ENCODE measurements at places on chromosomes 11 and 22.

- DNase-seq: no peak
Measured at GRCh38 chr11:72643547-72643946, 30.7 kb downstream of the PDE2A start.

DNA sequence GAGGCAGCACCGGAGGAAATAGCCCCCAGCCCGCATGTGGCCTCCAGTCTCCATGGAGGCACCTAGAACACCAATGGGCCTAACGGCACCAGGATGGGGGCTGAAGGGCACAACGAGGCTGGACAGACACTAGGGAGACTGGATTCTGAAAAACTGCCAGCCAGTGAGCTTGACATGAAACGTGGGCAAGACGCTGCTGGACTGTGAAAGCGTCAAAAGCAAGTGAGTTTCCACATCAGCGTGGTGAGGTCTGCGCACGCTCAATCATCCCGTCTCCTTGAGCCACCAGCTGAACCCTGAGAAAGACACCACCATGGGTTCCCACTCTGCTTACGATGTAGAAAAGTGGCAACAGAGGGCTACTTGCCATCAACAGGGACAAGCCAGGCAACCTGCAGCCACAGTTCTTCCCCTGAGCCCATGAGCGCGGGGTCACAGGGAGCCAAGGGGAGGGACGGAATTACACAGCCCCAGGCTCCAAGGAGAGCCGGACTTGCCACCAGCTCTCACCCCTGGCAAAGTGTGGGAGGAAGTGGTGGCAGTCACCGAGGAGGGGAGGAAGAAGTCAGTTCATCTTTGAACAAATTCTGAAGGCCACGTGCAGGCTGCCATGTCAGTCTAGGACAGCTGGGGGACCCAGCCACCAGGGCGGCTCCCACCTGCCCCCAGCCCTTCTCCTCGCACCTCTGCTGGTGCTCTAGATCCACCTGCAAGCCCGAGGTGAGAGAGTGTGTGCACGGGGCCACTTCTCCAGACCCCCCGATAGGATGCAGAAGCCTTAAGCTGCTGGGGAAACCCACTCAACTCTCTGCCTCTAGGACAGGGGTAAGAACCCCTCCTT lies 131.1 kb downstream of the MPPED1 start:
- DNase-seq: no peak

DNA sequence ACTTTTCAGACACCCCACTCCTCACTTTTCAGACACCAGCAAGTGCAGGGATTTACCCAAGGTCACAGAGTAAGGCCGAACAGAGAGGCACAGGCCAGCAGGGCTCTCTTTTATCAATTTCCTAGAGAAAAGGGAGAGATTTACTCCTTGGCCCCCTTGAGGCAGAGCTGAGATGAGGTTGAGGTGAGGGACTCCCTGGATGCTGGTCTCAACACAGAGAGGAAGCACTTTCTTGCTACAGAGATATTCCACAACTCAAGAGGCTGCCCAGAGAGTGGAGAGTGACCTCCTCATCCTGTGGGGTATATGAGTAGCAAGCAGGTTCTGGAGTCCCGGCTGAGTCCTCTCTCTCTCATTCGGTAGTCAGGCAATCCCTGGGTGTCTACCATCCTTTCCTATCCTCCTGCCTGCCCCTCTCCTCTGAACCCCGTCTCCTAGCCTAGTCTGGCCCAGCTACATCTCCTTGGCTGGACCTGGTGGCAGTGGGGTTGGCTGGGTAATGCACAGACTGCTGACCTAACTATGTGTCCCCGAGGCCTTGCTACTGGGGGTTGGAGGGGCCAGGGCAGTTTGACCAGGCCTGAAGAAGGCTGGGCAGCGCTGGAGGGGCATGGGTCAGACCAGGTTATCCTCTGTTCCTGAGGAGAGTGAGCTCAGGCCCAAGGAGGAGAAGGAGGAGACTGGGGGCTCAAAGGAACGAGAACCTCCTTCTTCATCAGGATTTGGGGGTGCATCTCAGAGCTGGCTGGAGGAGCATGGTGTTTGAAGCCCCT lies 1.8 kb upstream of the ARHGEF17 start:
- no peak for DNase-seq

DNA sequence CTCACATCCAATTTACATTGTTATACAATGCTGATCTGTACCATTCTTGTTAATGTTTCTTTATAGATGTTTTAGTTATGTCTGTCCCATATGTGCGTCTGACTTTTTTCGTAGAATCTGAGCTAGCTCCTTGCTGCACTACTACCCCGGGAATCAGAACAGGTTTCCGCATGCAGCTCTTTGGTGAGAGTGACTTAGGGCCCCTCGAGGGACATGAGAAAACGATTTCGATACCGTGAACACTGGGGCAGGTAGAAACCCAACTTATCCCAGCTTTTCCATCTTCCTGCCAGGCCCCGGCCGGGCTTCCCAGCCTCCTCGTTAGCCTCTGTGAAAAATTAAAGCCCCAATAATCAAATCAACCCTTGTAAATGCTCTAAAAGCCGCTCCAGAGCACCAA lies 23.4 kb upstream of the PKNOX2 start:
- DNase-seq: peak; percentile 18

DNA sequence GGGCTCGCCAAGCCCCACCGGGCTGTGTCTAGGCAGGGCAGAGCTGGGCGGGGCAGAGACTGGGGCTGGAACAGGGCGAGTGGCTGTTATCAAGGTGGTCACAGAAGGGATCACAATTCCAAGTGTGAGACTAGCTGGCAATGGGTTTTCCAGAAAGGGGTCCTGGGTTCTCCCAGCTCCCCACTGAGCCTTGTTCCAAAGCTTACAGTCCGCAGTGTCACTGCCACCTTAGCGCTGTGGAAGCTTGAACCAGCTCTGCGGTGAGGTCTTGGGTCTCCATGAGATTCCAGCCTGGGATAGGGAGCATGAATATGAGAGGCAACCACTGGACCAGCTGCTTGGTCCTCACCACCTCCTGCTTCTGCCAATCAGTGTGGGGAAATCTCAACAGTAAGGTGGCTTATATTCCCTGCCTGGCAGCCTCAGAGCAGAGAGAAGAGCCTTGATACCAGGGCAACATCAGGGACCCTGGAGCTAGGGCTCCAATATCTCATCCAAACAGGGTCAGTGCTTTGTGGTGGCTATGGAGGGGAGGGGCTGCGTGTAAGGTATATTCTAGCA lies 831 bp downstream of the CD44 start:
- no peak for DNase-seq

DNA sequence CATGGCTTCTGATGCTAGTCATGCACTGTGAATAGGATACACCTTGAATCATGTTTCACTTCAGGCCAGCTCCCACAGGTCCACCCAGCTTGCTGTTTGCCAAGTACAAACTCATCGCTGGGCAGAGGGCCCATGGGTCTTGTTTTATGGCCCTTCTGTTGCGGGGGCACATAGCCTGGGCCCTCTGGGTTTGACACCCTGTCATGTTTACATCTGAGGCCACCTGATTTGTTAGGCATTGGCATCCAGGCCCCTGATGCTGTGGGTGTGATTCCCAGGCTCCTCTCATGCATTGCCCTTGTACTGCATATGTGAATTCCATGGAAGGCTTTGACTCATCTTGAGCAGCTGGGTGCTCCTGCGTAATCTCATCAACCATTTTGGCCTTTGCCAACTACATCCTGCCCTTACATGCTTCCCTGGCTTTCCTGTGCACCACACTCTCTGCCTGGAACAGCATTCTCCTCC lies 32.6 kb downstream of the PPFIBP2 start:
- no peak for DNase-seq

- DNase-seq: no peak
Measured at GRCh38 chr22:23072911-23073491, 2.7 kb downstream of the GNAZ start.

- DNase-seq: no peak
Measured at GRCh38 chr22:43228863-43229262, 41.9 kb upstream of the TTLL12 start.

- peak; percentile 78 for DNase-seq
Measured at GRCh38 chr11:119149018-119149785, at the start of gene ABCG4. Gene ABCG4, plus strand, starts transcription at chr11:119149052. Its CDS starts 914 bp downstream, at chr11:119149966.

GRCh38 chr11:46600194-46600960 lies 6.6 kb upstream of the AMBRA1 start:
- no peak for DNase-seq

DNA sequence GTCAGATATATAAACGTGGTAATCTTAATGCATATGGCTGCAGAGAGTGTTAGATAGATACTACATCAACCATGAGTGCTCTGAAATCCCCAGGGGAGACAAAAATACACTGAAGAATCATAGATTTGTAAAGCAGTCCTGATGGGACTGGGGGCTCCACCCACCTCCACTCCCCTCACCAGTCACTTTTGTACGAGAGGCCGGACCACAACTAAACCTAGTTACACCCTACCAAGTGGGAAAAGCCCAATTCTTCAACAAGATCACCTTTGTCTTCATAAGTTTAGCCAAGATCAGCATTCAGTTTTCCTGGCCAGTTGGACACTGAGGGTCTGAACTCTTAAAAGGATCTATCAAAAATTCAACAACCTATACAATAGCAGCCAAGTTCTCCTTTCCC lies 1.5 kb downstream of the SF1 start:
- DNase-seq: no peak

GRCh38 chr11:23314162-23314561 lies 453.9 kb upstream of the CCDC179 start:
- no peak for DNase-seq

DNA sequence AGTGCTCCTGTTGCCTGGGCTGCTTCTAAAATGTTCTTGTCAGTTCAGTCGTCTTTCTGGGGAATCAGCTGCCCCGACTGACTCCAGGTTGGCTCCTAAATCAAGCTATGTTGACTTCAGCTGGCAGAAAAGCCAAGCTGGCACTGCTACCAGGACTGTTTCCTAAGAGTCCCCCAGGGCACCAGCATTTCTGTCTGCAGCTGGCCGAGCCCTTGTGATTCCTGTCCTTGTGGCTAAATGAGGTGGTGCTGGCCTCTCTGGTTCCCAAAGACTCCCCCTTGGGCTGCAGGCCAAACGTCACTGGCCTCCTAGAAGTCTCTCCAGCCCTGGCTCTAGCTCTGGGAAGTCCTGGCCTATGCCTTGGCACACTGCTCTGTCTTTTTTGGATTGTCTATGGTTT lies 31.1 kb downstream of the GRAMD1B start:
- DNase-seq: no peak

DNA sequence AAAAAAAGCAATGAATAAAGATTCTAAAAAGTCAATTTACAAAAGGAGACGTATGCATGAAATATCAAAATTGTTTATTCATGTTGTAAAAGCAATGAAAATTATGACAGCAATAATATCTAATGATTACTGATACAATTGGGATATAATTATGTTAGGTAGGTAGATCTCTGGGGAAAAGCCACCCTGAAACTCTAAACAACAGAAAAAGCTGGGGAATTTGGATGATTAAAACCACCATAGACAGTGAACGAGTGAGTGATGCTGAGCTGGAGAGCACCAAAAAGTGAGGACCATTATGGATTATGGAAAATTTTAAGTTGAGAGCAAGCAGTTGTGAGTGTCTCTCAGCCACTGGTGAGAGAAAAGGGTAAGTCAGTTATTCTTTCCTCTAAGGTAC lies at the start of gene OR10G8:
OR10G8 (plus strand) TSS at position 301 of the 400 bp plus-strand sequence. CDS start 2,825 bp downstream, outside the sequence.
- DNase-seq: no peak

DNA sequence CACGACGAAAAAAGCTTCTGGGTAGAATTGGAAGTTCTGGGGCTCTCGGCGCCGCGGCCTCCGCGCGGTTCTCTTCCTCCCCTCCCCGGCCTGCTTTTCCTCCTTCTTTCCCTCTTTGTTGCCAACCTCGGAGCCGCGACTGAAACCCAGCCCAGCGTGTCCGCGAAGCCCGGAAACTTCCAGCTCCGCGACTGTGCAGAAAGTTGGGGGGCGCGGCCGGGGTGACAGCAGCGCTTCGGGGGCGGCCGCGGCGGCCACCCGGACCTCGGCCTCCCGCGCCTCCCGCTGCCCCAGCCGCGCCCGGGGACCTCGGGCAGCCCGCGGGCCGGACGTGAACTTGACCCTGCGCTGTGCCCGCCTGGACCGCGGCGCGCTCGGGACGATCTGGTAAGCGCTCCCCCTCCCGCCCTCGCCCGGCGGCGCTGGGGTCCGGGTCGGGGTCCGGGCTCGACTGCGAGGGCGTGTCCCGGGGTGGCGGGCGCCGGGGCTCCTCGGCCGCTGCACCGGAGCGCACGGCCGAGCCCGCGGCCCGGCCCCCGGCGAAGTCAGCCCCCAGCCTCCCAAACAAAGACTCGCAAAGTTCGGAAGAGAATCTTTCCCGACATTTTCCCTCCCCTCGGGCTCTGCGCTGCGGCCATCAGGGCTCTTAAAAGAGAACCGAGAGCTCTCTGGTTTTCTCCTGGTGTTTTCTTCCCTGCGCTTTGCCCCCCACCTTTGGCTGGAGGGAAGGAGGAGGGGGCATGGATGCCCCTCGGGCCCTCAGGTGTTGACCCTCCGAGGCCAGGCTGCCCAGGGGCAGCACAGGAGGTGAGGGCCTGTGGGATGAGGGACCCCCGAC lies 67.9 kb upstream of the WNT7B start:
- DNase-seq: peak; percentile 41

GRCh38 chr11:65773784-65774411 lies 6.9 kb downstream of the AP5B1 start:
- no peak for DNase-seq

DNA sequence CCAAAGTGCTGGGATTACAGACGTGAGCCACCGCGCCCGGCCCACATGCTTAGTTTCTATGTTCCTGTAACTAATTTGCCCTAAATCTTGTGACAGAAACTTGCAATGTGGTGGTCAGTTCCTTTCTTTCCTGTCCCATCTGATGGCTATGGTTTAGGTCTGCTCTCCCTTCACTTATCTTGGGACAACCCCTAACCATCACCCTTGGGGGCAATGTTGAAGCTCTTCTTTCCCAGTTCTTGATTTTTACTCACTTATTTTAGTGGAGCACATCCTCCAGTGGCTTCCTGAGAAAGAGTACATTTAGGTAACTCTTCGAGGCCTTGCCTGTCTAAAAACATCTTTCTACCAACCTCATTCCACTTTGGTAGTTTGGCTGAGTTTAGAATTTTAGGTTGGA lies 7.3 kb downstream of the SREBF2 start:
- no peak for DNase-seq

GRCh38 chr22:46483353-46483752 lies 54.1 kb downstream of the CELSR1 start:
- DNase-seq: no peak

GRCh38 chr11:3177931-3178330 lies 12.8 kb upstream of the OSBPL5 start:
- DNase-seq: no peak

Measured in neural progenitor cell (in vitro differentiated cells).